ENCODE measurements at places on chromosomes 4 and X.

- DNase-seq = no peak
These were observed at the start of gene GPR101 for GRCh38 chrX:137033774-137034507. TSS of gene GPR101 (minus strand) at chrX:137033995. CDS start at chrX:137031674, 2,321 bp downstream.

GRCh38 chr4:8324640-8325239, 55.2 kb downstream of the HTRA3 start:
- no peak for DNase-seq

GRCh38 chr4:136925203-136925602, 607.1 kb downstream of the PCDH18 start:
- no peak for DNase-seq

DNA sequence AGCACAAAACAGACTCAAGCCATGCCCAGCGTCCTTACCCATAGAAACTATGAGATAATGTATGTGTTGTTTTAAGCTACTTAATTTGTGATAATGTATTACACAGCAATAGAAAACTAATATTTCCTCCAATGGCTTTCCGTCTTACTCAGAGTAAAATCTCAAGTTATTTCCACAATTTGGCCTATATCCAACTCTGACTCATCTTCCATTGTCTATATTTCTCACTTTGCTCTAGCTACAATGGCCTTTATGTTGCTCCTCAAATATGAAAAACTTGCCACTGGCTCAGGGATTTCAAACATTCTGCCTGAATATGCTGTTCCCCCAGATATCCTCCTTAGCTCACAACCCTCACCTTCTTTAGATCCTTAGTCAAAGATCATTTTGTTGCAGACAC, 31.6 kb downstream of the IQCM start:
- DNase-seq = no peak

- no peak for DNase-seq
These were observed 1.4 kb downstream of the RAI2 start for GRCh38 chrX:17859609-17860178.

- no peak for DNase-seq
These were observed 20.5 kb downstream of the SEL1L3 start for GRCh38 chr4:25842229-25842845.
